ENCODE measurements at places on chromosomes 3 and 15.

GRCh38 chr3:132006605-132007204, 28.1 kb downstream of the CPNE4 start:
- DNase-seq = peak; percentile 41

DNA sequence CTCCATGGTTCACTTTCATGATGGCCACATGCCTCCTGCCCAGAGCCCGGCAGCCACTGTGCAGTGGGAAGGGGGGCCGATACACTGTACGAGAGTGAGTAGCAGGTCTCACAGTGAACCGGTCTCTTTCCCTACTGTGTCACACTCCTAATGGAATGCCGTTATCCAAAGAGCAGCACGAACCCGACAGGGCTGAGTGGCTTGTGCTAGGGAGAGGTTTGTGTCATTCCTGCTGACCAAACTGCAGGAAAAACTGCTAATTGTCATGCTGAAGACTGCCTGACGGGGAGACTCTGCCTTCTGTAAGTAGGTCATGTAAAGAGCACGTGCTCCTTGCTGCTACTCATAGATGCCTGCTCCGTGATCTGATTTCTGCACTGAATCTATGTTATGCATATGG, 105.1 kb downstream of the ARPP21 start:
- no peak for DNase-seq

DNA sequence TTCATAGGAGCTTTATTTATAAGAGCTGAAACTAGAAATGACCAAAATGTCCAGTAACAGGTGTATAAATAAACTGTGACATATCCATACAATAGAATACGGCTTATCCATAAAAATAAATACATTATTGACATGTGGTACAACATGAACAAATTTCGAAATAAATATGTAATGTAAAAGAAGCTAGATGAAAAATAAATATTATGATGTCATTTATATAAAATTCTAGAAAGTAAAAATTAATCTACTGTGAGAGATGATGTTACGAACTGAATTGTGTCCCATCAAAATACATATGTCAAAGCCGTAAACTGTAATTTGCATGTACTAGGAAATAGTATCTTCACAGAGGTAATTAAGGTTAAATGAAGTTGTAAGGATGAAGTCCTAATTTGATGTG, 1104.9 kb downstream of the NSUN3 start:
- DNase-seq = no peak

DNA sequence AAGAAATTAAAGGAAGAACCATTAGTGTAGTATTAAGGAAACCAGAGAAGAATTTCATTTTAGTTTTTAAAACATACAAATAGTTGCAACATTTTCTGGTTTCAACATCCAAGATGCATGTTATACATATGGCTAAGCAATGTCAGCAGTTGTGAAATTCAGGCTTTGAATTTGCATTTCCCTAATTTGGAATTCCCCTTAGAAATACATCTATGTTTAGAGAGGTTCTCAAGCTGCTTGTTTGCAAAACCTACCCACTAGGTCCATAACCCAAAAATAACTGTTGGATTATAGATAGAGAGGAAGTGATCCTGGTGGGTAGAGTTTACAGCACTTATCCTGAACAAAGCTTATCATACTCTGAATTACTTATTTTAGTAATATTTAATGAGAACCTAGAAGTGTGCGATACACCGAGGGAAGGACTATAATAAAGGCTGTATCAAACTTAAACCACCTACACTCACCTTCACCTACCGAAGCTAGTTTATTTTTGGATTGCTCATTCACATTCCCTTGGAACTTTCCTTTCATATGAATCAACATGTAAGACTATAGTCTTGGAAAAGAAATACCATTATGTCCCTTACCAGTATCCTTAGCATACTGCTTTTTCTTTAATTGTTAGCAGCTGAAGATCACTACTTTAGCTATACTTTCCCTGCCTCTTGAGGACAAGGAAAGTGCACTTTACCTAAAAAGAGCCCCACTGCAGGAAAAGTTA, 60.6 kb downstream of the CHAC1 start:
- no peak for DNase-seq

DNA sequence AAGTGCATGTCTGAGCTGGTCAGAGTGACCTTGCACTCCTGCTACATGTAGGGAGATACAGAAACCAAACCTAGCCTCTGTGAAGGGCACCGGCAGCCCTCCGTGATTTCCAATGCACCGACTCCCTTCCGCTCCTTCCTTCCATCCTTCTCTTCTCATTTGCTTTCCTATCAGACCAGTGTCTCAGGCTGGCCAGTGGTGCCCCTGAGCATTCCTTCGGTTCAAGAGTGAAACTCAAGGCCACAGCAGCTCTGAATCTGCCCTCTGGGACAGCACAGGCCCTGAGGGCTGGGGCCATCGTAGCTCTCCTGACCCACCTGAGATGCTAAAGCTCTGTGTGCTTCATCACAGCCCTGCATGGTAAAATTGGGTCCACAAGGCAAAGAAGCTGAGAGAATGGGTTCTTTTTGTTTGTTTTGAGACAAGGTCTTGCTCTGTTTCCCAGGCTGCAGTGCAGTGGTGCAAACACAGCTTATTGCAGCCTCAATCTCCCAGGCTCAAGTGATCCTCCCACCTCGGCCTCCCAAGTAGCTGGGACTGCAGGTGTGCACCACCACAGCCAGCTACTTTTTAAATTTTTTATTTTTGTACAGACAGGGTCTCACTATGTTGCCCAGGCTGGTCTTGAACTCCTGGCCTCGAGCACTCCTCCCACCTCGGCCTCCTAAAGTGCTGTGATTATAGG, 2.3 kb upstream of the BMF start:
- DNase-seq = no peak

- no peak for DNase-seq
Measured at GRCh38 chr15:83203543-83203942, 4.1 kb downstream of the HDGFL3 start.

GRCh38 chr15:81271761-81272644, 51.9 kb downstream of the STARD5 start:
- no peak for DNase-seq

GRCh38 chr3:154132777-154133375, 11.7 kb downstream of the ARHGEF26 start:
- DNase-seq = no peak

DNA sequence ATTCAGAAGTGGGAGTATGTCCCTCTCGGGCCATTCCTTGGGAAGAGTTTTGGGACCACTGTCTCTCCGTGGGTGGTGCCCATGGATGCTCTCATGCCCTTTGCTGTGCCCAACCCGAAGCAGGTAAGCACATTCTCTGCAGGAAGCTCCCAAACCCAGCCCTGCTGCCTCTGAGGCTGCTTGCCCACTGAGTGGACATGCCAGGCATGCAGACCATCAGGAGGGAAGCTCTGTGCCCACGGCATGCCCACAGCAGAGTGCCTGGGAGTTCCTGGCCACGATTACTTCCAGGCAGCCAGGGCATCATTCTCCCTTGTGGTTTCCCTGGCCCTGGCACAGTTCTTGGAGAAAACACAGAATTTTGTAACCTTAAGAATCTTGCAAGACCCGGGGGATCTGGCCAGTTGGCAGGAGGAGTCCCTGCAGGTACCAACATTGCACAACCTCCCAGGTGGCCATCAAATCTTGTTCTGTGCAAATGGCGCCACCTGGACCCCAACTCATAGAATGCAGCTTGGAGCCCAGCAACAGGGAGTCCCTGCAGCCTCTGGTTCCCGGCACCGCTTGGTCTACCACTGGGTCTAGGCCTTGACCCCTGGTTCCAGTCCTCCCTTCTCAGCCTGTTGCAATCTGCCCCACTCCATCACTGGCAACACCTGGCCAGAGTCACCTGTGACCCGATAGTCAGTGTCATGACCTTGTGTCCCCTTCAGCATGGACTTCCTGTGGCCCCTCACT, 20.4 kb downstream of the FAH start:
- peak; percentile 65 for DNase-seq

DNA sequence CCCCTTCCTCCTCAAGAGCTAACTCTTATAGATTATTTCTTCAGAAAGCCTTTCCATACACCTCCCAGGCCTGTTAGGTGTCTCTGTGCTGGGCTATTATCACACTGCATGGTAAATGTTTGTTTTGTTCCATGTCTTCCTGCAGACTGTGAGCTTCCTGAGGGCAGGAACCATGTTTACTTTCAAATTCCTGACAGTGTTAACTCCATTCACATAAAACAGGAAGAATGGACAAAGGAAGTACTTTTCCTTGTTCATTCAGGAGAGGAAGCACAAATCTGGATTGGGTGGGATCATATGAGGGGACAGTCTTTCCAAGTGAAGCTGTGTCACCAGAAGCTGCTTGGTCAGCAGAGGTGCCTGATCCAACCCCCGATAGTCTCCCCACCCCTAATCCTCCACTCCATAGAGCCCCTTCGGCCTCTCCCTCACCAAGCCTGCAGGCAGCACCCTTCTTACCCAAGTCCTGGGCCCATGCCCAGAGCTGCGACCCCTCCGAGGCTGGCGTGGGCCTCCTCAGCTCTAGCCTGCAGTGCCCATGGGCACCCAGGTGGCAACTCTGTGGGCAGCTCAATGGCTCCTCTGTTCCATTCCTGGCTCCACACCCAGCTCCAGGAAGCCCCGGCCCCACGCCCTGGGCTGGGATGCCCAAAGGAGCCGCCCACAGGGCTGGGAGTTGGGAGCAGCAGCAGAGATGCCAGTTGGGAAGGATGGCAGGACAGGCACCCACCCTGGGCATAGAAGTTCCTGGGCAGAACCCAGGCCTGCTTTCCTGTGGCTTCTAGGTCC, 6.9 kb downstream of the SHF start:
- no peak for DNase-seq

GRCh38 chr3:40057786-40058185, 248.4 kb downstream of the MYRIP start:
- DNase-seq = no peak

DNA sequence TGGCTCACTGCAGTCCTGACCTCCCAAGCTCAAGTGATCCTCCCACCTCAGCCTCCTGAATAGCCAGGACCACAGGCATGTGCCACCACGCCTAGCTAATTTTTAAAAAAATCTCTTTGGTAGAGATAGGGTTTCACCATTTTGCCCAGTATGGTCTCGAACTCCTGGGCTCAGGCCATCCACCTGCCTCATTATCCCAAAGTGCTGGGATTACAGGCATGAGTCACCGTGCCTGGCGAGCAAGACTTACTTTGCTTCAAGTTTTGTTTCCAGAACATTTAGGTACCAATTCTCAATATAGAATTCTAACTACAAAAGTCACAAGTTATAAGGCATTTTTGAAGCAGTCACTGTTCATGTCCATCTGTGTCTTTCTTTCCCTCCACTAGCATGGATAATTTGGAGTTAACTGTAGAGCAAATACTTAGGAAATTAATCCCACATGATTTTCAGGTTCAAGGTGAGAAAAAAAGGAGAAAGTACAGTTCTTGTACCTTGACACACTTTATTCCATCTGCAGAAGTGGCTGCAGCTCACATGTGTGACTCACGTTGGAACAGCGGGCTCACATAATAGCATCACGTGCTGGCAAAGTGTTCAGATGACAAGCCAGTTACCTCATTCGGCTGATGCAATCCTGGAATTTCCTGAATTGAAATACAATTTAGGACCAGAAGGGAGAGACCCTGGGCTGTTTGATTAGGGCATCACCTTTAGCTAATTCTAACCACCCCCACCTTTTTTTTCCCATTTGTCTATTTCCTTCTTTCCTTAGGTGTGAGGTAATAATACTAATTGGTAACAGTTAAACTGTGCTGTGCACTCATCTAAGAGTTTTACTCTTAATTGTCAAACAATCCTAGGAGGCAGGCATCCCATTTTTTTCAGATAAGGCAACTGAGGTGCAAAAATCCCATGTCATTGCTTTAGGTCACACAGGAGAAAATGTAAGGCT, 46.9 kb upstream of the NEDD4 start:
- DNase-seq = peak; percentile 94

DNA sequence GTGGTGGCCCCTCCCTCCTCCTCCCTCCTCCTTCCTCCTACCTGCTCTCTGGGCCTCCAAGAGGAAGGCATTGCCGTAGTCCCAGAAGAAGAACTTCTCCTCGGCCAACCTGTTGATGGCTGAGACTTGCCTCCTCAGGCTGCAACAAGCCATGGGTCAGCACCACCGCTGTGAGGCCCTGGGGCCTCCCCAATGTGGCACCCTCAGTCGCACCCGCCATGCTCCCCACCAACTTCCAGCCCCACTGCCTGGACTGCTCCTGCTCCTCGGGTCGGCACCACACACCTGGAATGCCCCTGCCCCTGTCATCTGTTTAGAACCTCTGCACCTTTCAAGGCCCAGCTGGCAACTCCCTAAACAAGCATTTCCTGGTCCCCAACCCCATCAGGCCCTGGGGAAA, 17.6 kb downstream of the UROC1 start:
- no peak for DNase-seq

- no peak for DNase-seq
Measured at GRCh38 chr3:141603473-141604035, 116.7 kb downstream of the RASA2 start.

- DNase-seq = no peak
Measured at GRCh38 chr3:69817988-69818387, 78.7 kb downstream of the MITF start.

- DNase-seq = no peak
Measured at GRCh38 chr15:43550527-43551363, 33.3 kb downstream of the MAP1A start.

GRCh38 chr15:38531509-38531908, 33.1 kb downstream of the RASGRP1 start:
- peak; percentile 71 for DNase-seq

GRCh38 chr3:116425126-116425525, 20.2 kb downstream of the LSAMP start:
- no peak for DNase-seq

DNA sequence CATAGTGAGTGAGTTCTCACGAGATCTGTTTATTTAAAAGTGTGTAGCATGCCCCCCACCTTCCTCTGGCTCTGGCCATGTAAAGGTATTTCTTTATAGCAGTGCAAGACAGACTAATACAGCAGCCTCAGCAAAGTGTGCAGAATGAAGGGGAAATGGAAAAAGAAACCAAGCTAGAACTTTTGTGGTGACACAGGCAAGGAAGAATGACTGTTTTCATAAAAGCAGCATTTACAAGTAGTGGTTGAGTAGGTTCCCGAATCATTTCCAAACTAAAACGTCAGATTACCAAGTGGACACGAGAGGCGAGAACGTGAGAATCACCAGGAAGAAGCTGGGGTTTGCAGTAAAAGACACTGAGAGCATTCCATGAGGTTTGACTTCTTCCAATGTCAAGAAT, 100.2 kb upstream of the AKAP13 start:
- no peak for DNase-seq

DNA sequence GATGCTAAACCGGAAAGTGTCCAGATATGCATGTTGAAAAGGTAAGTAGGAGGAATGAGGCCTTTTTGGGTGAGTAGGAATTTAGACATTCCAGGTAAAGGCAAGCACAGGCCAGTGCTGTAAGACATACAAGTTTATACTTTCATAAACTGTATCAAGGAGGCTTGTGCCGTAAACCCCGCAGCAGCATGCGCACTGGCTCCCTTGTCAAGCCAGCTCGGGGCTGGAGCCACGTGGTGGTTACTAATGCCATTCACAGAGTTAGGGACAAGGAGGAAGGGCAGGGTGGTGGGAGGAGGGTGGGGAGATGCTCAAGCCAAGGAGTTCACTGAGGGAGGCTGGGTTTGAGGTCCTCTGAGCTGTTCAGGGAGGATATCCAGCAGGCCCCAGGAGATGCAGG, 35.8 kb downstream of the PLD1 start:
- no peak for DNase-seq

- no peak for DNase-seq
Measured at GRCh38 chr3:128145279-128145678, 8.0 kb upstream of the EEFSEC start.

Measured in ACHN (cell line).